ENCODE measurements at places on chromosomes 7 and 10.

- no peak overlapping the region for H3K27ac ChIP-seq
- H3K27me3 ChIP-seq: no peaks in the 10 kb centered on the region
- DNase-seq: no peak
- peaks cover 19% of the 10 kb centered on the region for H3K36me3 ChIP-seq
Measured at GRCh38 chr10:26543567-26544306, 105.6 kb downstream of the APBB1IP start.

DNA sequence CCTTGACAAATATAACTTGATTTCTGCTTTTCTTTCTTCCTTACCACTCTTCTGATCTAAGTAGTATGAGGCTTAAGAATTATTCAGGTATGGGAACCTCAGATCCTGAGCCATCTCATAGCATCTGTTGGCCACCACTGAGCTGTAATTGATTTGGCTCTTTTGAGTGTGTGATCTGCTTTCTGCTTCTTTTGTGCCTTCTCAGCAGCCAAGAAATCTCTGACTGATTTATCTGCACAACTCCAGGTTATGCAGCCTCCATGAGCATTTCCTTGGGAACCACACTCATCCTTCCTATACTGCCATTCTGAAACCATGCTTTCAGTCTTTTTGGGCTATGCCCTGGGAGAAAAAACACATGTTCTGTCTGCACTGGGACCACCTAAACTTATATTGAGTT lies 178.0 kb upstream of the FAM3C start:
- H3K27ac ChIP-seq: no peak overlapping the region
- H3K27me3 ChIP-seq: no peaks in the 10 kb centered on the region
- DNase-seq: no peak
- no peak overlapping the region for H3K4me3 ChIP-seq
- no peaks in the 10 kb centered on the region for H3K4me1 ChIP-seq

DNA sequence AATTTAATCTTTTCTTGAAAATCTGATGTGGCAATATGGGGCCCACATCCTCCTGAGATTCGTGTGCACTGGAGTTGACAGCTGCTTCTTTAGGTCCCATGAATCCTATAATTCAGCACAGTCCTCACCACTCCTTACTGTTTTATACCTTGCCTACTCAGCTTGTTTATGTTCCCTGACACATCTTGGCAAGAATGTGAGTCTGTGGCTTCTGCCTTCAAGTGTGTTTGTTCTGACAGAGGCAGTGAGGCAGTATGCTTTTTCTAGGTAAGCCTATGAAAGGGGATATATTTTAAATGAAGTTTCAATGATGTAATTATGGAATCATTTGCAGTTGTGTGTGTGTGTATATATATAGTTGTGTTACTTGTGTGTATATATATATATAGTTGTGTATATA lies 106.4 kb downstream of the AMPH start:
- DNase-seq: no peak
- no peaks in the 10 kb centered on the region for H3K27me3 ChIP-seq
- no peak overlapping the region for H3K4me3 ChIP-seq
- no peaks in the 10 kb centered on the region for H3K36me3 ChIP-seq
- no peaks in the 10 kb centered on the region for H3K4me1 ChIP-seq

GRCh38 chr7:150357771-150358427 lies 10.7 kb upstream of the REPIN1 start:
- no peak overlapping the region for H3K4me3 ChIP-seq
- no peak for DNase-seq
- H3K4me1 ChIP-seq: peaks cover 6% of the 10 kb centered on the region
- no peaks in the 10 kb centered on the region for H3K36me3 ChIP-seq

- H3K4me1 ChIP-seq: peaks cover 12% of the 10 kb centered on the region
- no peak overlapping the region for H3K27ac ChIP-seq
- H3K36me3 ChIP-seq: no peaks in the 10 kb centered on the region
- H3K27me3 ChIP-seq: no peaks in the 10 kb centered on the region
- no peak overlapping the region for H3K4me3 ChIP-seq
Measured at GRCh38 chr10:113360870-113361269, 192.0 kb upstream of the HABP2 start.

Data from lower lobe of right lung (tissue), 2 donors.